ENCODE measurements at places on chromosomes 11 and 22.
A peak's percentile ranks its signal among the peaks of the same experiment; 100 is the strongest.

GRCh38 chr22:36435516-36436415, 45.7 kb downstream of the TXN2 start:
- DNase-seq = no peak

DNA sequence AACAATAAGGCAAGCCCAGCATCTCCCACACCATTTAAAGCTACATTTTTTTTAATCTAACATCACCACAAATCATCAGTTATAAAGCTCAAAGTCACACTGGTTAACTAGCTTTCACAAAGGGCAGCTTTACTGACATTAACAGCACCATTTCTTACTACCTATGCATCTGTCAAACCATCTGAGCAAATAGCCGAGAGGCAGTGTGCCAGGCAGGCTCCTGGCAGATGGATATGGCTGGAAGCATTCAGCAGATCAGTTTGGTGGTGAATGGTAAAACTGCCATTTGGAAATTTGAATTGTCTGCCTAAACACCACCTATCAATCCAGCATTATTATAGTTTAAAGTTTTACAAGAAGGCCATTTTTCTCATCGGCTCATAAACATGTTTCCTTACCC, 131.2 kb downstream of the TTC28 start:
- DNase-seq = no peak

GRCh38 chr11:126607374-126607773, 251.9 kb downstream of the ST3GAL4 start:
- peak; percentile 34 for DNase-seq

- DNase-seq = peak; percentile 71
Measured at GRCh38 chr11:69744435-69744834, 30.7 kb downstream of the FGF4 start.

- DNase-seq = no peak
Measured at GRCh38 chr11:71279916-71280645, 27.7 kb upstream of the SHANK2 start.

DNA sequence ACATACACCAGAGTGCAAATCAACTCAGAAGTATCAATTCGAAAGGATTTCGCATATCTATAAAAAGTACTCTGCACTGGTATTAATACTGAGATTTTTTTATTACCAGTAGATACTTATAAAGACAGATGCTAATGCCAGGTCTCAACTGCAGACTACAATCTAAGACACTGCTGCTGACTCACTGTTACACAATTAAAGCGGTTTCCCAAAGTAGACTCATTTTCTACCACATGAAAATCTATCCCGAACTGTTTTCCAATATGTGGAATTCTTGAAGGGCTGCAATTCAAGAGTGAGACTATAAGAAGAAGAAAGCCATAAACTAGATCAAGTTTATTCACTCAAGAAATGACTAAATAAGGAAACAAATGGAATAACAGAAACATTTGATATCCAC, 57.2 kb upstream of the ARHGAP32 start:
- DNase-seq = peak; percentile 92

DNA sequence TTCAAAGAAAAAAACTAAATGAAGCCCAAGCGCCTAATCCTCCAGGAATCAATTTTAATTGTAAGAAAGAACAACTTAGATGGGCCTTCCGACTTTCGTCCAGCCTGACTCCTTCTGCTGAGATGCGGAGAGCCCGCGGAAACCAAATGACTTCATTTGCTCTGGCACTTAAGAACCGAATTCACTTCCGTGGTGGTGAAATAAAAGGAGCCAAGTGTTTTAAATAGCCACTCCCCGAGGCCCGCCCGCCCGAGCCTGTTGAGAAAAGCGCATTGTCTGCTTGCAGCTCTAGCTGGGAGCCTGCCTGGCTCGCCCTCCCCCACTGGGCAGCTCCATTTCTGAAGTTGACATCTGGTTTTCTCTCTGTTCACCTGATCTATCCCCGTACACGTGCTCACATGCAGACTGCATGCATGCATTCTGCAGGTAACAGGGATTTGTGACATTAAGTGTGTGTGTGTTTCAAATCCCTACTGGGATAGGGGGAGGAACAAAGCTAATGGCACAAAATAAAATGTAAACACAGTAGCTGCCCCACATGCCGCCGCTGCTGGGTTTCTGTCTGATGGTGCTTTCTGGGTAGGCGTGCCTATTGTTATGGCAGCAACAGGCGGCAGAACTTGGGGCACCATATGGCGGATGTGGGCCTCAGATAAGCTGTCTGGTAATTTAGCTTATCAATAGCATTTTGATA, 6.2 kb downstream of the TEAD1 start:
- peak; percentile 97 for DNase-seq

- peak; percentile 42 for DNase-seq
Measured at GRCh38 chr11:61967924-61968757, 707 bp upstream of the FTH1 start.

DNA sequence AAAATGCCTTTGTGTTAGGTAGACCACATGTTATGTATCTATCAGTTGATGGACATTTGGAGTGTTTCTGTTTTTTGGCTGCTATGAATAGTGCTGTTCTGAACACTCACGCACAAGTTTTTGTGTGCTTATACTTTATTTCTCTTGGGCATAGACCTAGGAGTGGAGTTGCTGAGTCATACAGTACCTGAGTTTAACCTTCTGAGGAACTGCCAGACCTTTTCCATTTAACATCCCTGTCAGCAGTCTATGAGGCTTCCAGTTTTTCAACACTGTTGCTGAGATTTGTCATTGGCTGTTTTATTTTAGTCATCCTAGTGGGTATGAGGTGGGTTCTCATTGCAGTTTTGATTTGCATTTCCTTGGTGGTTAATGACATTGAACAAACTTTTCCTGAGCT, 4.4 kb downstream of the CTTN start:
- DNase-seq = no peak

DNA sequence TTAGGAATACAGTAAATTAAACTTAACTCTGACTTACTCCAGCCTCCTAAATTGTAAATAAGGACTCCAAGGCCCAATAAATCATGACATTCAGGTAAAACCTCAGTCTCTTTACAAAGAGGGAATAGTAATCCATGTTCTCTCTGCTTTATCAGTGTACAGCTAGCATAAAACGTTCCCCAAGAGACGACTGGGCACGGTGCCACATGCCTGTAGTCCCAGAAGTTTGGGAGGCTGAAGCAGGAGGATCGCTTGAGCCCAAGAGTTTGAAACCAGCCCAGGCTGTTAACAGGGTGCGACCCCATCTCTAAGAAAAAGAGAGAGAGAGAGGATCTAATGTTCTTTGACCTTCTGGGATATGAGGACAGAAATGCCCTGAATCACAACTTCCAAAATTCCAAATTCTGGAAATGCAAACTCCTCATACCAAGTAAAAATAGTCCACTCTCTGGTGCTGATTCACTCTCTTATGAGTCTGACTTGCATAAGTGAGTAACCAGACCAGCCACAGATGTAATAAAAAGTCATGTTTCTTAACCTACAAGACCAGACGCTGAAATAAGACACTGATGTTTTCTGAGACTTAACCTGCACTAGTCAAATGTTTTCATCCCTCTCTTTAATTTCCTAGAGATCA, 25.5 kb downstream of the NNMT start:
- peak; percentile 91 for DNase-seq

GRCh38 chr11:57438345-57439285, 11.7 kb upstream of the SLC43A3 start:
- no peak for DNase-seq
